ENCODE measurements at places on chromosomes 13 and 19. TPM values are rescaled to one million over a fixed set of nuclear protein-coding genes. Genes with fewer than 3 reads are reported as not detected.

The CGB3 gene
- total RNA-seq: not detected

The KLF1 gene
- not detected for total RNA-seq

- no peaks in the 10 kb centered on the region for H3K27me3 ChIP-seq
- peaks cover 26% of the 10 kb centered on the region for H3K4me1 ChIP-seq
- H3K4me3 ChIP-seq: no peak overlapping the region
- peak overlapping the region; percentile 12 for H3K27ac ChIP-seq
- H3K36me3 ChIP-seq: peaks cover 46% of the 10 kb centered on the region
Measured at GRCh38 chr19:6413291-6413690, 11.3 kb downstream of the KHSRP start.

- peak overlapping the region; percentile 77 for H3K4me3 ChIP-seq
- peaks cover 17% of the 10 kb centered on the region for H3K36me3 ChIP-seq
- peak overlapping the region; percentile 80 for H3K27ac ChIP-seq
- no peaks in the 10 kb centered on the region for H3K27me3 ChIP-seq
Measured at GRCh38 chr19:52600639-52601024, 30.5 kb downstream of the ZNF701 start.

DNA sequence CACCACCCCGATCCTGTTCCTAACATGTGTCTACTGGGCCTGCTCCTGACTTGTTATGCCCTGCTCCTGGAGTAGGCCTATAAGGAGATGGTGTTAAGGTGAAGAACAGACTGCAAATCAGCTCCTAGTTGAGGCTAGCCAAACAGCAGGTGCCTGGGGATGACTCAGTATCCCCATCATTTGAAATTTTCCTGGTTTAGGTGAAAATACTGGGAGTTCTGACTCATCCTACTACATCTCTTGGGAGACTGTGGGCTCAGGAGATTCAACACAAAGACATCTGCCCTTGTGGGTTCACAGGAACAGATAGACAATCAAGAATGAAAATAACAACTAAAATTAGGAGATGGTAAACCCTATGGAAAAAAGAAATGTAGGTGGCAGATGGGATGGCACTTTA, 41.2 kb downstream of the BRD4 start:
- no peak overlapping the region for H3K4me3 ChIP-seq
- H3K4me1 ChIP-seq: peaks cover 100% of the 10 kb centered on the region
- H3K36me3 ChIP-seq: no peaks in the 10 kb centered on the region
- H3K27ac ChIP-seq: no peak overlapping the region
- H3K27me3 ChIP-seq: no peaks in the 10 kb centered on the region
